Amygdala (tissue), 56 donors: ENCODE measurements at places on chromosomes 13 and 19.

- DNase-seq, result no peak
Observed at GRCh38 chr19:1312767-1313694, 27.4 kb downstream of the EFNA2 start.

- peak; percentile 88 for DNase-seq
Observed at GRCh38 chr19:47239610-47240296, 8.8 kb upstream of the BBC3 start.

DNA sequence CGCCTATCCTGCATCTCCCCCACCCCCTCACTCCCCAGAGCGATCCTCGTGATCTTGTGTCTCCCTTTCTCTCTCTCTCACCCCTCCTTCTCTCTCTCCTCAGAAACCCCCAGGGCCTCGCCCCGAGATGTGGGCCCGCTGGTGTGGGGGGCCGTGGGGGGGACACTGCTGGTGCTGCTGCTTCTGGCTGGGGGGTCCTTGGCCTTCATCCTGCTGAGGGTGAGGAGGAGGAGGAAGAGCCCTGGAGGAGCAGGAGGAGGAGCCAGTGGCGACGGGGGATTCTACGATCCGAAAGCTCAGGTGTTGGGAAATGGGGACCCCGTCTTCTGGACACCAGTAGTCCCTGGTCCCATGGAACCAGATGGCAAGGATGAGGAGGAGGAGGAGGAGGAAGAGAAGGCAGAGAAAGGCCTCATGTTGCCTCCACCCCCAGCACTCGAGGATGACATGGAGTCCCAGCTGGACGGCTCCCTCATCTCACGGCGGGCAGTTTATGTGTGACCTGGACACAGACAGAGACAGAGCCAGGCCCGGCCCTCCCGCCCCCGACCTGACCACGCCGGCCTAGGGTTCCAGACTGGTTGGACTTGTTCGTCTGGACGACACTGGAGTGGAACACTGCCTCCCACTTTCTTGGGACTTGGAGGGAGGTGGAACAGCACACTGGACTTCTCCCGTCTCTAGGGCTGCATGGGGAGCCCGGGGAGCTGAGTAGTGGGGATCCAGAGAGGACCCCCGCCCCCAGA is 12.8 kb upstream of the TOMM40 start:
- no peak for DNase-seq

DNA sequence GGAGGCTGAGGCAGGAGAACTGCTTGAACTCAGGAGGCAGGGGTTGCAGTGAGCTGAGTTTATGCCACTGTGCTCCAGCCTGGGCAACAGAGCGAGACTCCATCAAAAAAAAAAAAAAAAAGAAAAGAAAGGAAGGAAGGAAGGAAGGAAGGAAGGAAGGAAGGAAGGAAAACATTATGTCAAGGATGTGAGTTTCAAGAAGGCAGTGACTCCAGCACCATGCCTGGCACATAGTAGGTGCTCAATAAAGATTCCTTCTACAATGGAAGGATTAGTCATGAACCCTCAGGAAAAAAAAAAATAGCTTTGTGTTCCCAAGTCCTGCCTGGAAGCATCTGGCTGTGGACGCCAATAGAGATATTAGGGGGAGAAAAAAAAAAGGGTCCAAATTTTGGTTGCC is 10.1 kb upstream of the ZNRF4 start:
- no peak for DNase-seq

DNA sequence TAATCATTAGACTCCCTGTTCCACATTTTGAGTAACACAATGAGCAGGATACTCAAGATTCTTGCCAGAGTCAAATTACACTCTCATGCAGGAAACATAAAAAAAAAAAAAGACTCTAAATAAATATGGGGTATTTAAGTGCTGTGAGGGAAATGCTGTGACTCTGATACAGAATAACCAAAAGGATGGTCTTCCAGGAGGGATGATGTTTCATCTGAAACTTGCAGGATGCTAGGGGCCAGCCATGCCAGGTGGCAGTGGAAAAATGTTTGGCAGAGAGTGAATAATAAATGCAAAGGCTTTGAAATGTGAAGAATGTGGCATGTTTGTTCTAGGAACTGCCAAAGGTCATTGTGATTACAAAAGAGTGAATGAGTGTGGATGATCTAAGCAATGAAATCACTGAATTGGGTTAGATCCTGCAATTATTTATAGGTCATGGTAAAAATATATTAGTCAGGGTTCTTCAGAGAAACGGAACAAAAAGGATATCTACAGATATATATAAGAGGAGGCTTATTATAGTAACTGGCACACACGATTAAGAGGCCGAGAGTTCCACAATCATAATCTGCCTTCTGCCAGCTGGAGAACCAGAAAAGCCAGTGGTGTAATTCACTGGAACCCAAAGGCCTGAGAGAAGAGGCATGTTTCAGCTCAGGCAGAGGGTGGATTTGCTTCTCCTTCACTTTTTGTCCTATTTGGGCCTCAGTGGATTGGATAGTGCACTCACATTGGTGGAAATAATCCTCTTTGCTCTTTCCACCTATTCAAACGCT is 1832.8 kb upstream of the MIR17HG start:
- no peak for DNase-seq
